ENCODE measurements at places on chromosomes 4 and X.

- no peaks in the 10 kb centered on the region for H3K27me3 ChIP-seq
- H3K4me3 ChIP-seq: no peak overlapping the region
- H3K27ac ChIP-seq: no peak overlapping the region
Measured at GRCh38 chr4:101418055-101418454, 70.7 kb upstream of the PPP3CA start.

GRCh38 chrX:77938083-77938680 is 27.7 kb downstream of the ATP7A start:
- no peak overlapping the region for H3K4me3 ChIP-seq
- no peaks in the 10 kb centered on the region for H3K4me1 ChIP-seq
- DNase-seq: no peak
- no peak overlapping the region for H3K27ac ChIP-seq

DNA sequence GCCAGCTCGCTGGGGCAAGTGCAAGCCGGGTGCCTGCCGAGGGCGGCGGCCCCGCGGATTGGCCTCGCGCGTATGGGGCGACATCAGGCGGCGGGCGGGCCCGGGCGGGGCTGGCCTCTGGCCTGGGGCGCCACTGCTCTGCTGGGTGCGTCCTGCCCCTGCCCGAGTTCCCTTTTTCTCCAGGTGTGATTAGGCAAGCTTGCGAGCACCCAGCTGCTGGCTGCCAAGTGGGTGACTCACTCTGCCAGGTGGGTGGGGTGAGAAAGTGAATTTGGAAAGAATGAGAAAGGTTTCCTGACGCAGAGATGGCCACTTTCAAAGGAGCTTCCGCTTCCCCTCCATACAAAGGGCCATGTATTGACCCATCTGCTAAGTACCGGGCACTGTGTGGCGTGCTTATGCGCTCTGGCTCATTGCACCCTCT is 32.5 kb downstream of the FGFBP1 start:
- DNase-seq: no peak
- H3K36me3 ChIP-seq: no peaks in the 10 kb centered on the region
- no peaks in the 10 kb centered on the region for H3K27me3 ChIP-seq
- H3K4me1 ChIP-seq: no peaks in the 10 kb centered on the region

GRCh38 chrX:45264865-45265264 is 64.2 kb upstream of the DIPK2B start:
- no peaks in the 10 kb centered on the region for H3K27me3 ChIP-seq
- H3K27ac ChIP-seq: no peak overlapping the region
- no peak overlapping the region for H3K4me3 ChIP-seq
- H3K4me1 ChIP-seq: no peaks in the 10 kb centered on the region
- no peak for DNase-seq

DNA sequence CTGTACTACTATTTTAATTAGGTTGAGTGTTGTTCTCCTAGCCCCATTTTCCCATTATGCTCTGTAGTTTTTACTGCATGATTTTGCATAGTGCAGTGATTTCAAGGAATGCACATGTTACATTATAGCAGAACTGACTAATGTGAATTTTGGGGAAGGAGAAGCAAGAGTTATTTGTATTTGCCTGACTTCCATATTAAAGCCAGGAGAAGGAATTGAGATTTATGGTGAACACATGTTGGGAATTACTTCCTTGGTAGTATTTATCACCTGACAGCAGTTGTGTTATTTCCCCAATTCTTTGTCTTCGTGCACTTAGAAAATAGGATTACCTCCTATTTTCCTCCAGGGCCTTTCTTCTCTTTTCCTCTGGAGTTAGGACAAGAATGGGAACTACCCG is 3.2 kb downstream of the TMEM144 start:
- no peaks in the 10 kb centered on the region for H3K27me3 ChIP-seq
- peaks cover 7% of the 10 kb centered on the region for H3K4me1 ChIP-seq
- H3K4me3 ChIP-seq: no peak overlapping the region

GRCh38 chr4:81635739-81636138 is 164.0 kb upstream of the RASGEF1B start:
- no peaks in the 10 kb centered on the region for H3K27me3 ChIP-seq
- peak overlapping the region; percentile 16 for H3K27ac ChIP-seq

Measured in liver (tissue), 10 donors.